ENCODE measurements at places on chromosomes 12 and 14. TPM values are rescaled to one million over a fixed set of nuclear protein-coding genes. Genes with fewer than 3 reads are reported as not detected.

The PLXNC1 gene
- 0.20 TPM for total RNA-seq

The IQSEC3 gene
- not detected for total RNA-seq

- peak; percentile 96 for DNase-seq
These were observed at the start of gene SIVA1 for GRCh38 chr14:104752735-104753527. Gene SIVA1, plus strand, starts transcription at chr14:104753147. Its CDS starts 55 bp downstream, at chr14:104753202.

DNA sequence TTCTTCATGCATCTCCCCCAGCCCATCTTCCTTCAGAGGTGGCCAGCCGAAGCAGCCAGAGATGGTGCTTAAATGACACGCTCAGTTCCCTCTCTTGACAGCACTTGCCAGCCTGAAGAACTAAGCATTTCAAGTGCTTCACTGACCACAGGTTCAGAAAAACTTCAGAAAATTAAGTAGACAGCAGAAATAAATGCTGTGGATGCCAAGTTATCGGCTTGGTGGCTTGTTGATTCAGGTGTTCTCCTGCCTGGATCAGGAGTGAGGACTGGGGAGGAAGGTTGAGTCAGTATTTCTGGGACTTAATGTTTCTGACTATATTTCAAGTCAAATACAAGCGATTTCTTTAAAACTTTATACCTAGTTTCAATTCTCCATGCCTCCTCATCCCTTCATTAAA is 58.2 kb downstream of the CRACR2A start:
- DNase-seq = no peak

DNA sequence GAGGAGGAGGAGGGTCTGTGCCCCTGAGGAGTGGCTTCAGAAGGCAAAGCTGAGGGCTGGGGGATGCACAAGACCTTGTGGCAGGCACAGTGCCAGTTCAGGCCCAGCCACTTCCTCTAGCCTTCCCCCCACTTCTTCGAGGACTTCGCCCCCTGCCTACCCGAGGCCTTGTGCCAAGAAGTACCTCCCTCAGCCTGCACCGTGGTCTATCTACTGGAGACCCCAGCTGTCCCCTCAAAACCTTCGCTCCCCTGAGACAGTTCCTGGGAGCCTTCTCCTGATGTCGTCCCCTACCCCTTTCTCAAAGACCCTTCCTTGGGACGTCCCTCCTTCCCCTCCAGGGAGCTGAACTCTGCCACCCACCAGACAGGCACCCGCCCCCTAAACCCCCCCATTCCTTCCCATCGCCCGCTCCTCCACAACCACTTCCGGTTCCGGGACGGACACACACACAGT is 604 bp downstream of the ZNF384 start:
- peak; percentile 26 for DNase-seq

DNA sequence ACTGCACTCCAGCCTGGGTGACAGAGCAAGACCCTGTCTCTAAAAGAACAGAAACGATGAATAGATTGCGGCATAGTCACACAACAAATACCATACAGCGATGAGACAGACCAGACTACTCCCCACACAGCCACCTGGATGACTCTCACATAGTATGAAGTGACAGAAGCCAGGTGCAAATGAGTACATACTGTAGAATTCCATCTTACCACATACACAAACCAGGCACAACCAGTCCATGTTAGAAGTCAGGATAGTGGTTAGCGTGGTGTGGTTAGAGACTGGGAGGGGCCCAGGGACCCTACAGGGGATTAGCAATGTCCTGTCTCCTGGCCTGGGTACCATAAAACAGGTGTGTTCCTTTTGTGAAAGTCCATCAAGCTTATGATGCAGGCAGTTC is 53.8 kb downstream of the FAM222A start:
- DNase-seq = no peak

DNA sequence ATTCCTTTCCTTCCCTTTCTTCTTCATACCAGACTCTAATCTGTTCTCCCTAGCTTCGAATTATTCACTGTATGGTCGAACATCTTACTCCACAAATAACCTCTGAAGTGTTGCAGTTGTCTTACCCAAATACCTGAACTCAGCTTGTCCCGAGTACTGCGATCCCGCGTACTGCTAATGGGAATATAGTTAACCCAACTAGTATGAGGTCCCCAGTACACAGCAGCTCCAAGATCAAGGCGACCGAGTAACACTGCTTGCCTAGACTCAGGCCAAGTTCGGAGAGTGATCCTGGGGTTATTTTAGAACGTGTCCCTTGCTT is 462 bp upstream of the ETNK1 start:
- no peak for DNase-seq

GRCh38 chr14:24483604-24484252 is 24.3 kb downstream of the CMA1 start:
- DNase-seq = peak; percentile 90

- DNase-seq = peak; percentile 51
These were observed 182.7 kb downstream of the MYRFL start for GRCh38 chr12:70007687-70008086.

DNA sequence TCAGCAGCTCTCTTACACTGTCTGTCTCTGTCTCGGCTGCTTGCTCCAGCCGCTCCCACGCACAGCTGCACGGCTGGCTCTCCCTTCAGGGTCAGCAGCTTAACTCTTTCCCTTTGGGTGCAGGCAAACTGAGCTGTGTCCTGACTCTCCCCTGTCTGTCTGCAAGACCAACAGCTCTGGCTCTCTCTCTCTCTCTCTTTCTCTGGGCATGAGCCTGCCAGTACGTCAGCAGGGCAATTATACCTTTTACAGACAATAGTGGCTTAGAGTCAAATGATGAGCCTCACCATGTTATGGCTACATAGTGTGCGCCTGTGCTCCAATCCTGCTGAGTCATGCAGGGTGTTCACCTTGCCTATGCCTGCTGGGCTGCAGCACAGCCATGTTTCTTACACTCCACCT is 120.5 kb upstream of the DDHD1 start:
- DNase-seq = peak; percentile 7

DNA sequence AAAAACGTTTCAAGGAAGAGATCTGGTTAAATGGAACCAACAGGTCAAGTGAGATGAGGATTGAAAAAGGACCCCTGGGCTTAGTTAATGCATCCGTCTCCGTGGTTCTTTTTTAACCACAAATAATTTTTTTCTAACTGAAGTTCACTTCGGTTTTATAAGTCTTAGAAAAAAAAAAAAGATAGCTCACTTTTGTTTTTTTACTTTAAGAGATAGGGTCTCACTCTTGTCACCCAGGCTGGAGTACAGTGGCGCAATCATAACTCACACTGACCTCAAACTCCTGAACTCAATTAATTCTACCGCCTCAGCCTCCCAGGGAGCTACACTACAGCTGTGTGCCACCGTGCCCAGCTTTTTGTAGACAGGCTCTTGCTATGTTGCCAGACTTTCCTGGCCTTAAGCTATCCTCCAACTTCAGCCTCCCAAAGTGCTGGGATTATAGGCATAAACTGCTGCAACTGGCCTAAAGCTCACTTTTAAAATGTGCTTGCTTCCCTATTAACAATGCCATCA is 11.8 kb downstream of the HNRNPC start:
- peak; percentile 56 for DNase-seq

DNA sequence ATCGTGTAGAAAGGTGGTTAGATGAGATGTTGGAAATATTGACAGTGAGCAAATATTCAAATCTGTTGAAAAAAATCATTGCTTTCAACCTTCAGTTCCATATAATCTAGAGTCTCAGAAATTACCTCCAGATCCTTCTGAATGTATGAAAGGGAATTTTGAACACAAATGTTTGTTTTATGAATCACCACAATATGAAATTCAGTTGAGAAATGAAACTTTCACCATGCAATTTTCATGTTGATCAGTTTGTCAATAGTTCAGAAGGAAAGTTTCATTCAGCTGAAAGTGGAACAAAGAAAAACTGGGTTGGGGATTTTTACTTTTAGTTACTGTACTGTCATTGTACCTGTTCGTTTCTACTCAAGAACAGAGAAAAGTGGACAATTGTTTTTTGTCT is 953.6 kb downstream of the SLC6A15 start:
- DNase-seq = no peak

DNA sequence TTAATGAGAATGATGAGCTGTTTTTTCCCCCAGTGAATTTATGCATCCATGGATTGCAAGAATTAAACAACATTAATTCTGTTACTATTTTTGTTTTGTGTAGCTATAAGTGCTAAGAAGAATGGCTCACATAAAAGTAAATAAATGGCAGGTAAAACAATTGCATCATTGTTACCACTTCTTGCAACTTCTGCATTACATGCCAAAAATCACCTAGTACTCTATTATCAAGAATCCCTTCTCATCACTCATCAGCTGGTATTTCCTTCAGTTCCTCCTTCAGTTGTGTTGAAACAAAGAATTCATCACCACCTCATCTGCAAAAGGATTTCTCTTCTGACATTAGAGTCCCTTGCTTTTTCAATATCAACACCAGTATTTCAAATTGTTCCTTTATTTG is 773 bp downstream of the A2M start:
- no peak for DNase-seq

GRCh38 chr12:8057839-8058238 is 8.3 kb downstream of the C3AR1 start:
- peak; percentile 43 for DNase-seq

DNA sequence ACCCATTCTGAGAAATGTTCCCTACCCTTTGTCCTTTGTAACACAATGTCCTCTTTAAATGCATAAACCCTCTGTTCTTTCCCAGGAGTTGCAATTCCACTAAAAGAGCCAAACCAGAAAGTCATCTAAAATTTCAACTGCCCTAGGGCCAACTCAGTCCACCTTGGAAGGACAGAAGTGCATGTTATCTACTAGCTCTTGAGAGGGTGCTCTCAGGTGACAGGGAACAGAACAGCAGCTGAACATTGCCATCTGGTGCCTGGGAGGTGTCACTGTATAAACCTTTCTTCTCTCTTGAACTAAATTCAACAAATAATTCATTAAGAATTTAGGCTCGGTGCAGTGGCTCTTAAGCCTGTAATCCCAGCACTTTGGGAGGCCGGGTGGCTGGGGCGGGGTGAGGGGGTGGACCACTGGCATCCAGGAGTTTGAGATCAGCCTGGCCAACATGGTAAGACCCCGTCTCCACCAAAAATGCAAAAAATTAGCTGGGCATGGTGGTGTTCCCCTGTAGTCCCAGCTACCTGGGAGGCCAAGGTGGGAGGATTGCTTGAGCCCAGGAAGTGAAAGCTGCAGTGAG is 10.3 kb upstream of the FERMT2 start:
- DNase-seq = peak; percentile 70

DNA sequence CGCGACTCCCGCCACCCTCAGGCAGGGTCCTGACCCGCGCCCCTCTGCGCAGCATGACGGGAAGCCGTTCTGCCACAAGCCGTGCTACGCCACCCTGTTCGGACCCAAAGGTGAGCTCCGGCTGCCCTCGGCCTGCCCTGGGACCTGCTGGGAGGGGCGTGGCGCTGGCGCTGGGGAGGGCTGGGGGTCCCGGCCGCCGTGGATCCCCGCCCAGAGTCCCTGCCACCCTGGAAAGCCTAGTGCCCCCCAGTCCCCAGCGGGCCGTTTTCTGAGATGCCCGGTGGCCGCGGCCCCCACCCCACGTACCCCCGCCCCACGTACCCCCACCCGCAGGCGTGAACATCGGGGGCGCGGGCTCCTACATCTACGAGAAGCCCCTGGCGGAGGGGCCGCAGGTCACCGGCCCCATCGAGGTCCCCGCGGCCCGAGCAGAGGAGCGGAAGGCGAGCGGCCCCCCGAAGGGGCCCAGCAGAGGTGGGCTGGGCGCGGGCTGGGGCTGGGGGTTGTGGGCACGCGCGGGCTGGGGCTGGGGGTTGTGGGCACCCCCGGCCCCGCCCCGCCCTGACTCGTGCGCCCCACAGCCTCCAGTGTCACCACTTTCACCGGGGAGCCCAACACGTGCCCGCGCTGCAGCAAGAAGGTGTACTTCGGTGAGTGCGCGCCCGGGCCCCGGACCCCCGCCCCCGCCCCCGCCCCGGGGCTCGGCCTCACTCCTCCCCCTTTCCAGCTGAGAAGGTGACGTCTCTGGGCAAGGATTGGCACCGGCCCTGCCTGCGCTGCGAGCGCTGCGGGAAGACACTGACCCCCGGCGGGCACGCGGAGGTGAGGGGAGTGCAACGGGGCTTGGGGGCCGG is 4.0 kb downstream of the CRIP2 start:
- DNase-seq = no peak

DNA sequence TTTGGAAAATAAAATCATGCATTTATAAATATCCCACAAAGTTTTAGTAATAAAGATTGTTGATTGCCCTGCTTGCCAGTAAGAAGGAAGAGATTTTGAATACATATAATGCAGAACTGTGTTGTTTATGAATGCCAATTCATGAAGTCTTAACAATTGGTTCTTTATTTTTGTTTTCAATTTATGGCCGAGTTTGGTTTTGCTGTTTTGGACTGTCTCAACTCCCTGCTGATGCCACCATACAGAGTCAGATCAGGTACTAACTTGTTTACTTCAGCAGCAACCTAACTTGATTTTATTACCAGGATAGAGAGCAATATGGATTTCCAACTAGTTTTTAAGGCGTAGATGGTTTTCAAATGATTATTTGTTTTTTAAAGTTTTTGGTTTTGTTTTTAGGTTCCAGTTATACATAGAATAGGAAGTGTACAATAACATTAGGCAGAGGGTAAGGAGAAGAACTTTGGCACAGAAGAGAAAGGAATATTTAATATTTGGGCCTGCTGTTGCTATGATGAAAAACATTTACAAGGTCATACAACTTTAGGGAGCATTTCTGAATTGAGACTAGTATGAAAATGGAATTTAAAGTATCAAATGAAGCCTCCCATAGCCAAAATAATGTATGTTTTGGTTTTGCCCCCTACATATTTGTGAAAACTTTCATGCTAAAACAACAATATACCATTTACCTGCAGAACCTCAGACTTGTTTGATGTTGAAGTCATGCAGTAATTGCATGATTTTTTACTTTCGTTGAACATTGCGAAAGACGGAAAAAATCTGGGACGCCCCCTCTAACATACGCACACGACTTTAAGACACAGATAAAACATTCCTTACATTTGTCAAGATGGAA is 904 bp upstream of the FAM177A1 start:
- no peak for DNase-seq

- peak; percentile 35 for DNase-seq
These were observed 88.4 kb upstream of the DYNC1H1 start for GRCh38 chr14:101875727-101876554.

DNA sequence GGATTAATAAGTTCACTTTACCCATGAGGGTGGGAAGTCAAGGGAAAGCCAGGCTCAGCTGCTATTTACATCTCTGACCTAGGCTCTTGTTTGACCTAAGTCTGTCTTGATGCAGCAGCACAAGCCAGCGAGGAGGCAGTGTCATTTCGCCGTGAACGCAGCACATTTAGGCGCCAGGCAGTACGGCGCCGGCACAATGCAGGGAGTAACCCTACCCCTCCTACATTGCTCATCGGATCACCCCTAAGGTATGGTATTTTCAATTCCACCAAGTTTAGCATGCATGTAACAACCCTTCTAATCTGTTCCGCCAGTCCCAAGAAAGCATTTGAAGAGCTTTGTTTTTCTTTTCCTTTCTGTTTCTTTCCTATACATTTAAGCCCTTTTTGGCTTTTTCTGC is 81.2 kb downstream of the PCNX1 start:
- DNase-seq = no peak

GRCh38 chr12:90301095-90301494 is 592.5 kb upstream of the ATP2B1 start:
- DNase-seq = no peak

GRCh38 chr14:21042918-21043317 is 756 bp downstream of the RNASE7 start:
- peak; percentile 25 for DNase-seq

Measured in M059J (cell line).